Colonic mucosa (tissue), 4 donors: ENCODE measurements at places on chromosomes 12 and 14.

- DNase-seq: no peak
Observed at GRCh38 chr12:20096430-20096829, 271.9 kb upstream of the PDE3A start.

DNA sequence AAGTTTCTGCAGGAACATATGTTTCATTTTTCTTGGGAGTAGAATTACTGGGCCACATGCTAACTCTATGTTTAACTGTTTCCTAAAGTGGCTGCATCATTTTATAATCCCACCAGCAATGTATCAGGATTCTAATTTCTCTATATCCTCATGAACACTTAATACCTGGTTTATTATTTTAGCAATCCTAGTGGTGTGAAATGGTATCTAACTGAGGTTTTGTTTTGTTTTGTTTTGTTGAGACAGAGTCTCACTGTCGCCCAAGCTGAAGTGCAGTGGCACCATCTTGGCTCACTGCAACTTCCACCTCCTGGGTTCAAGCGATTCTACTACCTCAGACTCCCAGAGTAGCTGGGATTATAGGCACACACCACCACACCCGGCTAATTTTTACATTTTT is 6.5 kb downstream of the SPTLC2 start:
- DNase-seq: no peak

GRCh38 chr14:80425686-80426085 is 214.4 kb upstream of the DIO2 start:
- DNase-seq: no peak

GRCh38 chr14:104356020-104356737 is 217.8 kb downstream of the KIF26A start:
- no peak for DNase-seq

DNA sequence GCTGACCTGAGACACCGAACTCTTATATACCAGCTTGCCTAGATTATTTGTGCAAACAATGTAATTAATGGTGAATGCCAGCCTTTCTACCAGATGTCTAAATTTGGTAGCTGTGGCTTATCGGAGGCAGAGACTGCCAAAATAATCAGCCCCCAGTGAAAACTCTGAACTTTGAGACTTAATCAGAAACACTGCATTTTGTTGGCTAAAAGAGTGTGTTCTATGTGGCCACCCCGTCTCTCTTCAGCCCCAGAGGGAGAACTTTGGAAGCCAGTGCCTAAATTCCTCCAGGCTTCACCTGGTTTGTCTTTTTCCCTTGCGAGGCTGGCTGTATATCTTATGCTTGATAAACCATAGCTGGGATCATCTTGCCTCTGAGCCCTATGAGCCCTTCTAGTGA is 90.1 kb downstream of the LMNTD1 start:
- DNase-seq: no peak

- no peak for DNase-seq
Observed at GRCh38 chr14:63895510-63895909, 42.7 kb downstream of the SYNE2 start.

GRCh38 chr12:24630856-24631255 is 318.0 kb downstream of the BCAT1 start:
- DNase-seq: no peak

GRCh38 chr12:6233121-6233971 is 33.1 kb downstream of the CD9 start:
- peak; percentile 82 for DNase-seq
